ENCODE measurements at places on chromosomes 7 and 10.
A peak's percentile ranks its signal among the peaks of the same experiment; 100 is the strongest.

GRCh38 chr7:107944411-107945169 is 53.6 kb downstream of the DLD start:
- DNase-seq: no peak

- no peak for DNase-seq
Observed at GRCh38 chr7:118040562-118040961, 143.4 kb upstream of the LSM8 start.

DNA sequence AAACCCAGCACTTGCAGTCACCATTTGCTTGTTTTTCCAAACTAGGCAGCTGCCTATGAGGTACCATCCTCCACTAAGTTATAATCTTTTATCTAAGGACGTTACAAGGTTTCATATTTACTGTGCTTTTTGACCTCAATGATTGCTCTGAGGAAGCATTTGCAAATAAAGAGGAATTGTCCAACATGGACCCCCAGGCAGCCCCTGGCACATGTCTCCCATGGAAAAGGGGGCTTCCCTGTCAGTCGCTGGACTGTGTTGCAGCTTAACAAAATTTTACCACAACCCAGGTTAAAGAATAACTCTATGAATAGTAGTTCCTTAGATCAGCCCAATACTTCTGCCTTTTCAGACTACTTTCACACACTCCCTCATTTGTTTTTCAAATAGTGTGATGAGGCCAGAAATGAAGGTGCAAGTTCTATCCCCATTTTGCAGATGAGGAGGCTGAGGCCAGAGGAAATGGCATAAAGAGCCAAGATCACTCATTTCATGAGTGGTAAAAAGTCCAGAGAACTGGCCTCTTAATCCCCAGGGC is 52.8 kb upstream of the ZPBP start:
- DNase-seq: no peak

DNA sequence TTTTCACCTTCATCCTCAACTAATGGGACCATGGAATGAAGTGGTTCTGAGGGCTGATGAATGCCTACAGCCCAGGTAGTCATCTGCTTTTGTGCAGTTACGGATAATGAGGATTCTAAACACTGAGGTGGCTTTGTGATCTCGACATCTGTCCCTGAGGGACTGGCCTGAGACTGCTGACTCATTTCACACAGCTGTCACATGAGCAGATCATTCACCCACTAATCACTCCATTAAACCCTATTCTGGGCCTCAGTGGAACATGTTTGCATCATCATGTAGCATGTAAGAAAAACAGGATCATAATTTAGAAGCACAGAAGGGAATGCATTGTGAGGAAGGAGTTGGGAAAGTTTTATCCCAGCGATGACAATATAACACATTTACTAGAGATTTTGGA is 79.4 kb upstream of the FEZF1 start:
- DNase-seq: no peak

DNA sequence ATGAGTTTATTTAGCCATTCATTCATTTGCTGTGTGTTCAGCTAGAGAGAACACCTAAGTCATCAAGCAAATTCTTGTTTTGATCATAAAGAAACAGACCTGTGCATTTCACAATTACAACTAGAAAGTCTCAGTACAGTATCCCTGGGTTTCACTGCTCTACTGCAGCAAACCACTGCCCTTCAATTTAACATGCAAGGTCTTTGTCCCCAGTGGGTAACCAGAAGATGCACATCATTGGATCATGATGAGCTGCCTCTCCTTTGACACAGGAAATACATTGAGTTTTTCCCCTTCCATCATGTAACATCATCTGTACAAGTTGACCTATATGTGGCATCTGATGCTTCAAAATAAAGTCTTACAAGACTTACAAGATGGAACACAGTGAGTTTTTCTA is 70.5 kb upstream of the MRLN start:
- DNase-seq: no peak

- DNase-seq: peak; percentile 4
Observed at GRCh38 chr7:87435546-87435945, 39.9 kb downstream of the ABCB4 start.

GRCh38 chr7:125675169-125675568 is 745.5 kb upstream of the POT1 start:
- no peak for DNase-seq

DNA sequence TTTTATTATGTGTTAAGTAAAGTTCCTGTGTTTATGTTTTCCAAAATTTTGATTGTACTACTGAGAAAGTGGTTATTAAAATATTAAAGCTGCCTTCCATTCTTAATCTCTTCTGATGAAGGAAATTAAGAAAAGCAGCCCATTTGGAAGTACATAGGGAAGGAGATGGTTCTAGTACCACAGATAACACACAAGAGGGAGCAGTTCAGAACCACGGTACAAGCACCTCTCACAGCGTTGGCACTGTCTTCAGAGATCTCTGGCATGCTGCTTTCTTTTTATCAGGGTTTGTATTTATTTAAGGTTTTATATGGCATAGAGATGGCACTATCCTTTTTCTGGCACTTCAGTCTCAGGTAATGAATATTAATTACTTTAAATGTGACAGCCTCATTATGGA is 111.6 kb downstream of the PHTF2 start:
- DNase-seq: no peak

GRCh38 chr10:95793401-95794045 is 37.6 kb downstream of the ENTPD1 start:
- no peak for DNase-seq

DNA sequence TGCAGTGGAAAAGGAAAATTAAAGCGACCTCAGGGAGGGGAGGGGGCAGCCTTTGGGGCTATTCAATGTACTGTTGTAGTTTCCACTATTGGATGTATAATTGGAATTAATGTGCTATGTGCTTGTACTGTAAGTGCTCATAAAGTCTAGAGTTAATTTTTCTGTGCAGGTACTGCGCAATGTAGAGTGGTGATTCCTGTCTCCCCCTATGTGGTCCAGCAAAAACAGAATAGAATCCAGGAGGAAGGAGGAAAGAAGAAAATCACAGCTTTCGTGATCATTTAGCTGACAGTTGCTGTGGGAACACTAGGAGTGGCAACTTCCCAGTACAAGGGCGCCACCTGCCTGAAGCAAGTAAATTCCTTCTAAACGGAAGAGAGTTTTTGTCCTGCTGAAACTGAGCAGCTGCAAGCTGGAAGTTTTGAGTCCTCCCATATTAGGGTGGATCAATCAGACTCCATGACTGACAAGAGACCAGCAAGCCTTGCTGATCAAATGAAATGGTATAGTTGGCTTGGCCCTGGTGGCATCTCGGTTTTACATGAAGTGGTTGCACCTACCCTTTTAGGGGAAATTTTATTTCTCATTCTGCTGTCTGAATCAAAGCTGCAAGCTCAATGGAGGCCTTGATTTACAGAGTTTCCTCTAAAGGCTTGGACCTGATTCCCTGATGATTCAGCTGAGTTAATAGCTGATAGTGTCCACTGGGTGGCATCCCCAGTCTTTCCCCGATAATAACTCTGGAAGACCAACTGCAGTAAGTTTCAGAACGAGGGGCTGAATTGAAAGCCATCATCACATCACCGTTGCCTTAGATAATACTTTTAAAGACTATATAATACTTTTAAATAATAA is 299.8 kb downstream of the HGF start:
- no peak for DNase-seq

DNA sequence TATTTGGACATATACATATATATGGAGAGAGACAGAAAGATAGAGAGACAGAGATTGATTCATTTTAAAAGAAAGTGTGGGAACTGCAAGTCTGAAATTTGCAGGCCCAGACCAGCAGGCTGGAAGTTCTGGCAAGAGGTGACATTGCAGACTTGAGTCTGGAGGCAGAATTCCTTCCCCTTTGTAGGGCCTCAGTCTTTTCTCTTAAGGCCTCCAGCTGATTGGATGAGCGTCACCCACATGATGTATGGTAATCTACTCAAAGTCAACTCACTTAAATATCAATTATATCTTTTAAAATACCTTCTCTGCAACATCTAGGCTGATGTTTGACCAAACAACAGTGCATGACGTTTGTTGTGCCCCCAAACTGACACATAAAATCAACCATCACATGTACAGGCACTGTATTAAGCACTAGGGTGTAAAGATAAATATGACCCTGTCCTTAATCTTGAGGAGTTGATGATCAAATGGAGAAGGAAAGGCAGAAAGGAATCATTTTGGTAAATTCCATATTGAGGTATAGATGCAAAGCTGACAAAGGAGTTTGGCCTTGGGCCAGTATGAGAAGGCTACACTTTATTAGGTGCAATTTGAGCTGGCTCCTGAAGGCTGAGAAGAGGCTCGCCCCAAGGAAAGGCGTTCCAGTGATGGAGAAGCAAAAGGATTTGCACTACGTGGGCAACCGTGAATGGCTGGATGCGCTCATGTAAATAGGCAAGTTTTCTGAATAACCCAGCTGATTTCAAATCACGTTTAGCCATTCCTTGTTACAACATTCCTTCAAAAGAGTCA is 52.6 kb downstream of the BPGM start:
- DNase-seq: no peak

DNA sequence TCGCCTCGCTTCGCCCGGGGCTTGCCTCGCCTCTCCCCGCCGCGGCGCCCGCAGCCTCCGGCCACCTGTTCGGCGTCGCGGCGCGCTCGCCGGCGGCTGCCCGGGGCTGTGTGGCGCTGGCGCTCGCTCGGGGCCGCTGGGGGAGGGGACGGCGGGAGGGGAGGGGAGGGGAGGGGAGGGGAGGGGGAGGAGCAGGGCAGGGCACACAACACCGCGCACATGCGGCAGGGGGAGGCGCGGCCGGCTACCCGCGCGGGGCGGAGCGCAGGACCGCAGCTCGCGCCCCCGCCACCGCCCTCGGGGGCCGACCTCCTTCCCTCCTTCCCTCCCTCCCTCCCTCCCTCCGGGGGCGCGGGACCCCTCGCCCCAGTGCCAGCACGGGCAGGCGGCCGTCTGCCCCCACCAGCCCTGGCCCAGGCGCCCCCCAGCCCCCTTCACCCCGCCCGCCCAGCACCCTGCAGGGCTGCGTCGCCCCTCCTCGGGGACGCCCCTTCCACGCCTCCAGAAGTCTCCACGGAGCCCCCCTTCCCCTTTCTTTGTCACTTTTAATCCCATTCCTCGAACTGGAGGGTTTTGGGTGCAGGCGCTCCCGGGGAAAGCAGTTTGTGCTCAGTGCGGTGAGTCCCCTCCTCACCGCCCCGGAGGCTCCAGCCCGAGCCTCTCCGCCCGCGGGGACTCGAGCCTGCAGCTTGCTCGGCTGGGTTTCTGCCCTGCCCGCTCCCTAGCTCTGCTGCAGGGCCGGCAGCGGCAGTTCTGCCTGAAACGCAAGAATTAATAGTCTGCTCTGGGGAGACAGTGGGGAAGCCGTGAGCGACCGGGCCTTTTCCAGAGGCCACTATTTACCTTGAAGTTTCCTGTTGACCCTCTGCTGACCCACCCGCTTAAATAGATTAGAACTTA is at the start of gene PARD3:
PARD3 (minus strand) TSS at position 112 of the 900 bp plus-strand sequence. CDS start 301 bp downstream, outside the sequence.
- DNase-seq: no peak

DNA sequence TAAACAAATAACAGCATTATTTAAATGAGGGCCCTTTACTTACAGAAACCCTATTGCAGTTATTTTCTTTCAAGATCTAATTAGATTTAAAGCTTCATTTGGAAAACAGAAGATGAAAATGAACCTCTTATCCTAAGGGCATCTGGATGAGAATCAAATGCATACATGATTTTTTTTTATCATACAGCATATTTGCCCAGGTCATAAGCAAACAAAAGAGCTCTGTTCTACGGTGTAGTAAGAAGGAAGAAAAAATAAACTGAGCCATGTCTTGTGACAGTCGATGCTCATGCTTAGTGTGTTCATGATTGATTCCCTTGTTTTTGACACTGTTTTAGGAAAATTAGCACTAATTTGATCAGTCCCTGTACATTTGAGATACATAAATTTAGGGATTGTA is 202.6 kb upstream of the RNF32 start:
- DNase-seq: no peak

DNA sequence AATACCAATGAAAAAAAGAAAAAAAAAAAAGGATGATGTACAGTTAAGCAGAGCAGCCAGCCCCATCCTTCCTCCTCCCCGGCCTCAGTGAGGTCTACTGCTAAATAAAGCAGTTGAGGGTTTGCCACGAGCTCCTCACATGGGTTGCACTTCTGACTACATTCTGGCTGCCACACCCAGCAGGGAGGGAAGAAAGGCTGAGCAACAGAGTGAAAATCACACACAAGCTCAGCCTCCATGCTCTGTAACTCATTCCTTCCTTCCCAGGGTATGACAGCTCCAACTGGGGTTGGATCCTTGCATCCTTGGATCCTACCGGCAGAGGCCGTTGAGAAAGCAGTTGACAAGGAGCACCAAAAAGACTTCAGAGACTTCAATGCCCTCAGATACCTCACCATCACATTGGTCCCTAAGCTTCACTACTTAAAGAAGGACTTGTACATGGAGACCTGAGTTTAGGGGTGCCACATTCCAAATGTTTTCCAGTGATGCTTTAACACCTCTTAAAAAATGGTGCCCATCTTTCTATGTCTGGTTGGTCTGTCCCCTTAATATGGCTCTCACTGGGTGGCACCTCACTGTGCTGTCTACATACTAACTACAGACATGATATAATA is 52.9 kb upstream of the PIK3CG start:
- DNase-seq: no peak

DNA sequence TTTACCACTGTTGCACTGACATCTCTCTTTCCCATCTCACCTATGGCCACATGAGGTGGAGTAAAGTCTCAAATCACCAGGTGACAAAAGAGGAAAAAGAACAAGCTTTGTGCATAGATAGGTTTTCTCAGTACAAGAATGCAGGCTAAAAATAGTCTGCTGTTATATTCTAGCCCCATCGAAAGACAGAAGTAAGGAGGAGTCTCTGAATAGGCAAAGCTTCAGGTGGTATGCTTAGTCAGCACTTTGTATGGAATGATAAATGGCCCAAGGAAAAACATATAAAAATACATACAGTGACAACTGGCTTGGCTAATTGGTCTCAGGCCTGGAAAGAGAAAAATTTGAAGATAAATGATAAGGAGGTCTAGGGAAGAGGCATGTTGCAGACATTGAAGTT is 39.6 kb upstream of the KCND2 start:
- DNase-seq: no peak

DNA sequence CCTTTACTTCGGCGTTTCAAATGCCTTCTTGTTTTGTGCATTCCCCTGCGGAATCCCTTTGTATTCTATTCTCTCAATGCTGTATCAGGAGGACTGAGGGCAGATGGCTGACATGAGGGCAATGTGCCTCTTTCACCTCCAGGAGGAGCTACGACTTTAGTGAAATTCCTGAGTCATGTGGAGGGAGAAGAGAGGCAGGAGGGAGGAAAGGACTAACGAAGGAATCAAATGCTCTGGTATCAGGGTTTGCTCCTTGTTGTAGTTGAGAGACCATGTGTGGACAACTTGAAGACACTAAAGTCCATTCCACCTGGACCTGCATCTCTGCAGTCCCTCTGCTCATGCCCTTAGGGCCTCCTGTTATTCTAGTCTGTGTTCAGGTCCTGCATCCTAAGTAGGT is 40.2 kb upstream of the PRSS58 start:
- DNase-seq: no peak

GRCh38 chr7:28528899-28529298 is 116.6 kb downstream of the CREB5 start:
- no peak for DNase-seq
